ENCODE measurements at places on chromosomes 16 and 17. TPM values are rescaled to one million over a fixed set of nuclear protein-coding genes. Genes with fewer than 3 reads are reported as not detected.

Gene TSR3
- 29.4 TPM for total RNA-seq

Gene ATAD5
- 6.6 TPM for total RNA-seq

Gene INCA1
- total RNA-seq = not detected

Gene VPS25
- 41.5 TPM for total RNA-seq

Gene ACE
- 1.2 TPM for total RNA-seq

Gene CCL8
- not detected for total RNA-seq

Gene PAQR4
- total RNA-seq = 4.4 TPM

Gene SETD1A
- total RNA-seq = 34.5 TPM

Gene GDPD3
- total RNA-seq = 9.1 TPM

Gene TMEM100
- total RNA-seq = not detected

Gene ZMYND15
- total RNA-seq = 0.93 TPM

Gene C16orf89
- total RNA-seq = not detected

Gene APOH
- not detected for total RNA-seq

Gene GAS2L2
- not detected for total RNA-seq

Data from natural killer cell (primary cell).